ENCODE measurements at places on chromosomes 3 and 15.

- DNase-seq, result peak; percentile 24
These were observed 7.4 kb upstream of the IQSEC1 start for GRCh38 chr3:13080591-13080990.

GRCh38 chr15:80937718-80938117 lies 51.9 kb downstream of the MESD start:
- no peak for DNase-seq

- DNase-seq, result peak; percentile 79
These were observed 236.3 kb upstream of the LRTM1 start for GRCh38 chr3:55164191-55164590.

DNA sequence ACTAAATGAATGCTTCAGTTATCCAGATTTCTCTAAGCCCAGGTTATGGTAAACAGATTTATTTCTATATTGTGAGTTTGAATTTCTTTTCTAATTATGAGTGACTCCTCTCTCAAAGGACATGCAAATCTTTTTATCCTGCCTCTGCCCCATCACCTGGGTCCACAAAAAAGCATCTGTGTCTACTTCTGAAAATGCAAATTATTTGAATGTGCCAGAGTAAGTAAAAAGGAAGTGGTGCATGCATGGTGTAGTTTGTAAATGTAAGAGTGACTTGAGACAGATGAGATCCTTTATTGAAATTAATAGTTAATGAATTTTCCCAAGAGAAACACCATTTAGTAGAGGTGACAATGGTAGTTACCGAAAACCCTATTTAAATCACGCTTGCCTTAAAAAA lies 26.9 kb downstream of the MCTP2 start:
- DNase-seq, result no peak

GRCh38 chr15:64100958-64101357 lies 5.2 kb downstream of the SNX1 start:
- no peak for DNase-seq

DNA sequence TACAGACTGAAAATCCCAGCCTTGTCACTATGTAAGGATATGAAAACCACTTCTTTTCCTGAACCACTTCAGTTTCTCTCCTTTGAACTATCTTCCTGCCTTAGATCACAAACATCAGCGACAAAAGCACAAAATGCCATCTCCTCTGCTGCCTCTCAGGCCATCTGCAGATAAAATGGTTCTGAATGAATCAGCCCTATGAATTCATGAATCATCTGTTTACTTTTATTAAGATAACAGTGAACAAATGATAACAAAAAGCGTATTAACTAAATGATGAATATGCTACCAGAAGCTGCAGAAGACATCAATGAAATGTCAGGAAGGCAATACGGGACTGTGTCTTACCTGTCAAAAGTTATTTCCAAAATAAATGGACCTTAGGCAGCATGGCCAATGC lies 928.1 kb downstream of the ROBO1 start:
- no peak for DNase-seq

DNA sequence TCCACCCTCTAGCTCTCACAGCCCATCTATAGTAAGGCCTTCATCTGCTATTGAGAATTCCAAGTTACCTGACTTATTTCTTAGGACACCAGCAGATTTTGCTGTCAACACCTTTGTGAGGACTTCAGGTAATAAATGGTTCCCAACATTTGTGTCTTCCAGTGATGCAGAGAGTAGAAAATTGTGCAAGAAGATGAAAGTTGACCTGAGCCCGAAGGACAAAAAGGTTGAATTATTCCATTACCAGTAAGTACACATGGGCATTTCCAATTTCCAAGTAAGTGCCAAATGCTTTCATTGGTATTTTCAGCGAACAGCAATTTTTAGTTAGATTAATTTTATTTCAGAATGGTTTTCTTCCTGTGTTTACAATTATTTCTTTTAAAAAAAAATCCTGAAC lies 35.4 kb downstream of the PDIA5 start:
- no peak for DNase-seq

GRCh38 chr15:33111041-33111451 lies 83.5 kb downstream of the FMN1 start:
- no peak for DNase-seq

DNA sequence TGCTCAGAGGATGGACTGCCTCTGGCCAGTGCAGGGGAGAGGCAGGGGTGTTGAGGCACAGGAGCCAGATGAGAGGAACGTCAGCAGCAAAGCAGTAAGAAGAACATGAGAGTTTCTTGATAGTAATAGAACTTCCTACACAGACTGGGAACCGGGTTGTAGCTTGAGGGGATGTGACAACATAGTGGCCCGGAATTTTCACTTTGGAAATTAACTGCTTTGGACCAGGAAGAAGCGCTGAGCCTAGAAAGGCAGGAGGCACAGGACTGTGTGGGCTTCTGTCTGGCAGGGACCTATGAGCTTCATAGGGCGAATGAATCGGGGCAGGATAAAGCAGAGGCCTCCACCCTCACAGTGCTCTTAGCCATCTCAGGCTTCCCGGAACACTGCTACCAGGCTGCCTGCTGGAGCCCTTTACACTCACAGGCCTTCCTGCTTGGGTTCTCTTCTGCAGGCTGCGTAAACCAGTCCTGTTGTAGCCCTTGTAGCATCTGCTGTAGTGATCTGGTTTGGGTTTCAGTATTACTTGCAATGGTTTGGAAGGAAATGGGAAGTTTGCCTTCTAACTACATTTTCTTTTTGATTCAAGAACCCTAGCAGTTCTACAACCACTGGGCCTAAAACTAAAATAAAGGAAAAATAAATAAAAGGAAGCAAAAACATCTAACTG lies 3.3 kb upstream of the ADPGK start:
- DNase-seq, result no peak

DNA sequence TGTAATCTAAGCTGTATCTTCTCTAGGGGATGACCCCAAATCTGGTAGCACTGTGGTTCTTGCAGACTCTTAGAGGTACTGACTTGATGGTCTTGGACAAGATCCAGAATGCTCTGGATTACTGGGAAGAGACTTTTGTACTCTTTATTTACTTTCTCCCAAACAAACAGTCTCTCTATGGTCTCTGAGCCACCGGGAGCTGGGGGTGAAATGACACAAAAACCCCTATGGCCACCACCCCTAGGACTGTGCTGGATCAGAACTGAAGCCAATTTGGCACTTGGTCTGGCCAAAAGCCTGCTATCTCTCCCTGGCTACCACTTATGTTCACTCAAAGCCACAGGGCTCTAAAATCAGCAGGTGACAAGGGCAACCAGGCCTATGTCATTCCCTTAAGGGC lies 50.2 kb upstream of the SI start:
- no peak for DNase-seq

DNA sequence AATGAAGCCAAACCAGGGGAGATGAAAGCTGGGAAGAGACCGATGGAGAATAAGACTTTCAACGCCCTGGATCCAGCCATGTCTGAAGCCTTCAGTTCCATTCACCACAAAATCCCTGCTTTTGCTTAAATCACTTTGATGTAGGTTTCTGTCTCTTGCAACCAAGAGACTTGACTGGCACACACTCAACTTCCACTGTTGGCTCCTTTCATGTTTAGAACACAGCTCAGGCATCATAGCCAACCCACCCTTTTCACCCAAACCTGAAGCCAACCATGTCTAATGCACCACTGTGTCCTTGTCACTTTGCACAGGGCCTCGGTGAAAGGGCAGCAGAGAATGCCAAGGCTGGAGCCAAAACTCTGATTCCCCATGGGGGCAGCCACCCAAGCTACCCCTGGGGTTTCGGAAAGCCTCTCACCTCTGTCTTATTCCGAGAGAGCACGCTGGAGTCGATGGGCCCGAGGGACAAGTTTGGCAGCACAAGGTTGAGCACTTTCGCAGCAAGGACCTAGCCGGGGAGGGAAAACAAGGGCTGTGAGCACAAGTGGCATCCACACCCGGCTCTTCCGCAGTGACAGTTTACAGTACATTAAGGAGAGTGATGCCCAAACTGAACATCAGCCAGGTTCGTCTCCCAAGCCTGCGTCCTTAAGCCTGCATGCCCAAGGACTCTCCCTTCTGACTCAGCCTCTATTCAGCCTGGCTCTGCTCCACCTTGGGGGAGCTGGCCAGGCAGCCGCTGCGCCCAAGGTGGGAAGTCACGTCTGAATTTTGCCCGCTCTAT lies 37.6 kb downstream of the ABTB1 start:
- DNase-seq, result no peak

GRCh38 chr3:159887911-159888310 lies 100.7 kb upstream of the IL12A start:
- DNase-seq, result no peak

- no peak for DNase-seq
These were observed 674 bp upstream of the MECOM start for GRCh38 chr3:169663951-169664820.

DNA sequence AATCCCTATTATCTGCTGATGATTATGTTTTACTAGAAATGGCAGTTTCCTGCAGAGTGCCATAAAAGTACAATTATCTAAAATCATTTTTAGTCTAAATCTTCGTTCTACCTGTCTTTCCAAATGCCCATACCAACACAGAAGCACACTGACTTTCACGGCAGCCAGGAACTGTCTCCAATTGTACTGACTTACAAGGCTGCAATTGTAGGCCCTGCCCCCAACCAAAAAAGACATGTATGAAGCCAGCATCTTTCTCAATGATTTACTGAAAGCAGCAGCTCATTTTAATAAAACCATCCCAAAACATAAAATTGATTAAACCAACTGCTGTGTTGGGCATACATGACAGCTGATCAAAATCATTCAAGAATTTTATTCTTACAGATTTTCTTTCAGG lies 119.0 kb downstream of the TBC1D5 start:
- no peak for DNase-seq

DNA sequence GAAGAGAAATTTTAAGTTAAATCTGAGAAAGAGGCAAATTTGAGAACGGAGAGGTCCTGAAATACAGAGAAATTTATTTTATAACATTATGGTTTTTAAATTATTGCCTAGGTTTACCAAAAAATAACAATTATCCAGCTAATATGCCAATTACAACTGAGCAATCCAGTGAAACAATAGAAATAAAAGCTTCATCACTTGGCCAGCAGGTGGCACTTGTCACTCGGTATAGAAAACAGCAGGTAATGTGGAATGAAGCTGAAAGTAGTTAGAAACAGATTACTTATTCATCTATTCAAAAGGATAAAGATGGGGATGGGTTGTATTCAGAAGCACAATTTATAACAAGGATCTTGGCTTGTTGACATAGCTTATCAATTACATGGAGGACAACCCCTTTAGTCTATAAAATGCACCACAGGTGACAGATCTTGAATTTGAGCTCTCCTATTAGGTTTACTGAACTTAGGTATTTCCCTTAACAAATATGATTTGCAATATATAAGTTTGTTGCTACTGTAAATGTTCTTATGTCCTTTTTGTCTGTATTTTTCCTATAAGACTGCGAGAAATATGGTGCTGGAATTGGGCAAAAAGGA lies 70.1 kb upstream of the GUCA1C start:
- peak; percentile 56 for DNase-seq

GRCh38 chr15:69468241-69469121 lies 15.9 kb downstream of the RPLP1 start:
- no peak for DNase-seq

DNA sequence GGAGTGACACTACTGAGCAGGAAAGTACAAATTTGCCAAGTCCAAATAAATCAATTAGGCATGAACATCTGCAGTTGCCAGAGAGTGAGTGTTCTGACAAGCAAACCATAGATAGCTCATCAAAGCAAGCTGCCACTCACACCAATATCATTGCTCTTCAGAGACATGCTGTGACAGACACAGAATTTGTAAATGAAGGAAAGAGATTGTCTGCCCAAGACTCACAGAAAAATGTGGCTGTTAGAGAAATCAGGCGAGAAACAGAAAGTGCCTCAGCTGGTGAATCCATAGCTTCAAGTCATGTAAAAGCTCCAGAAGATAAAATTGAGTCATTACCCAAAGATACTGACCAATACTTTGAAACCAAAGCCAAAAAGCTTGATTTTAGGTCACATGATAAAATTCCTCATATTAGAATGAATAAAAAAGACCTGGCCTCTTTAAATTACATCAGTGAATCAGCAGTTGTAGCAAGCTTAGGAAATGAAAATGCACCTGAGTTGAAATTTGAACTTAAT lies 50.8 kb downstream of the CRYBG3 start:
- DNase-seq, result no peak

DNA sequence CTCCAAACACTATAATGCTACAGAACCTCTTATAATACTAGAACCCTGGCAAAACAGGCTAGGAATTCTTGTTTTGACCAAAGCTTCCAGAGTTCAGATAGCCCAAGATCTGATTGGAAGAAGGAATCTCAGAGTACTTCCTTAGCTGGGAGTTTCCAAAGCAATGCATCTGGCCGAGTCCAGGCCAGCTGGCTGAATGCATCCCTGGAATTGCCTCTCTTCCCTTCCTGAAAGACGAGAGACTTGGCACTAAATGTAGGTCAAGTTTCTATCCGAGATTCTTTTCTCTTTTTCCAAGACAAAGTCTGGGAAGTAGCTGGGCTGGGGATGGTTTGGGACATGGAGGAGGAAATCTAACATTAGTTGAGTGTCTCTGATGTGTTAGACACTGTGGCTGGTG lies 68.7 kb upstream of the ADPGK start:
- no peak for DNase-seq

DNA sequence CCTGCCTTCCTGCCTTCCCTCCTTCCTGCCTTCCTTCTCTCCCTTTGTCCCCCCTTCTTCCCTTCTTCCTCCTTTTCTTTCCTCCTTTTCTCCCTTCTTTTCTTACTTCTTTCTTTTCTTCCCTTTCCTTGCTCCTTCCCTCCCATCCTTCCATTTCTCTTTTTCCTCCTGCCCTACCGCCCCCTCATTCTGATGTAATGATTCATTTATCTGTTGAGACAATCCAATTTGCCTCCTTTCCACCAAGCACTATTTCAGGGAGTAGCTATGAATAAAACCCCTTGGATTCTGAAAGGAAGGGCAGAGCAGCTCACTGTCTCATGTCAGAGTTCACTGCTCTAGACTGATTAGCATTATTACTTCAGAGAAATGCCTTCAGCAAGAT lies 462.6 kb downstream of the PDCD6IP start:
- DNase-seq, result no peak

- peak; percentile 40 for DNase-seq
These were observed 188.1 kb downstream of the CHST2 start for GRCh38 chr3:143307613-143308183.

DNA sequence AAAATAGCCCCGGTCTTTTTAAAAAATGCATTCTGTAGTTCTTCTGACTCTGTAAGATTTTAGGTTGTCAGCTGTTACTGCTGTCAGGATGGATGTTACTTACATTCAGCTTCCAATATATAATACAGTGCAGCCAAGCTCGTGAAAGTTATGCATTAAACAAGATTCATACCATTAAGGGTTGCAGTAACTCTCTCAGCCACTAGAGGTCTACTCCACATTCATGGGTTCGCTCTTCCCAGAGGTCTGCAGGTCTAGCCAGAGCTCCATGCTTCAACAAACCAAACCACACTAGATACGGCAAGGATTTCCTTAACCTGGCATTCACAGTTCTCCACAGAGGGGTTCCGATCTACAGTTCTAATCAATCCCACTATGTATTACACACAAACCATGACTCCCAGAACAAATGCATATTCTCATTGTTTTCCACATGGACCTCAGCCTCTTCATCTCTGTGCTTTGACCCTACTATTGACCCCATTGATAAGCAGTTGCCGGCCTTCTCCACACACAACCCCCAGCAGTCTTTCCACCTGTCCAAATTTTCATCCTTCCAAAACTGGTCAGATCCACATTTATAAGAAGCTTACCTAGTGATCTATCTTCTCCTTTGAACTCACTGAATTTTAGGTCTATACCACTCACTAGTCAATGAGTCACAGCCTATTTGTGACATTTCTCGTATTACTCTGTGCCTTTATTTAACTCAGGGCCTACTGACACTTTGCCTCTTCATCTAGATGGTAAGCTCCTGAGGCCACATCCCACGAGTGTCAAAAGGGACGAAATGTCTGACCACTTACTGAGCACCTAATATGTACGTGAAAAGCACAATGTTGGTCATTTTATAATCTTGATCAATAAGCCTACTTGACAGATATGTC lies 33.7 kb downstream of the RORA start:
- peak; percentile 45 for DNase-seq
